ENCODE measurements at places on chromosomes 1 and 21.

- DNase-seq: no peak
These were observed 69.9 kb upstream of the LPGAT1 start for GRCh38 chr1:211900441-211900840.

DNA sequence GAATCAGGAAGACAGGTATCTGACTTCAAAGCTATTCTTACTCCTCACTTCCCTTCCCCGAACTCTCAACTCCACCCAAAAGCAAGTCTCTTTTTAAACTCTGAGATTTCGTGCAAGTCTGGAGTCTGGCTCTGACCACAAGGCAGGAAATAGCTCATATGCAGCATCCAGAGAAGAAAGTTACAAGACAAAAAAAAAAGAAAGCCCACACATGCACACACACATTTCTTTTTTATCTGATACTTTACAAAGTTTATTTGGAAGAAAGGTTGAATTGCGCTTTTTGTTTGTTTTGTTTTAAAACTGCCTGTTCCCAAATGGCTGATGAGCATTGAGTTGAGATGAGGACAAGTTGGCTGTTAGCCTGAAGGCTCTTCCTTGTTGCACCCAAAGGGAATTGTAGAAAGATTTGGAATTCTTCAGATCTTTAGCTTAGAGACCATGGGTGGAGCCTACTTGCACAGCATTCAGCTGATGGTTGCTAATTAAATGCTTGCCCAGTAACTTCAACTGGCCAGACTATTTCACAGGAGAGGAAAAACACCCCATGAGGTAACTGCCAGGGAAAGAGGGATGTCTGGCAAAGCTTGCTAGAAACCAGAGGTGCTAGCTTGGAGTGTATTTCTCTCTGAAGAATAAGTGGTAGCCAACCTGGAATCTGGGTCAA is 490.3 kb downstream of the TTLL7 start:
- no peak for DNase-seq

- no peak for DNase-seq
These were observed 9.0 kb downstream of the EPS8L3 start for GRCh38 chr1:109754738-109755137.

- no peak for DNase-seq
These were observed 15.3 kb upstream of the ZNF644 start for GRCh38 chr1:91036894-91037829.

GRCh38 chr1:40477678-40478053 is 576 bp downstream of the ZFP69 start:
- DNase-seq: no peak

DNA sequence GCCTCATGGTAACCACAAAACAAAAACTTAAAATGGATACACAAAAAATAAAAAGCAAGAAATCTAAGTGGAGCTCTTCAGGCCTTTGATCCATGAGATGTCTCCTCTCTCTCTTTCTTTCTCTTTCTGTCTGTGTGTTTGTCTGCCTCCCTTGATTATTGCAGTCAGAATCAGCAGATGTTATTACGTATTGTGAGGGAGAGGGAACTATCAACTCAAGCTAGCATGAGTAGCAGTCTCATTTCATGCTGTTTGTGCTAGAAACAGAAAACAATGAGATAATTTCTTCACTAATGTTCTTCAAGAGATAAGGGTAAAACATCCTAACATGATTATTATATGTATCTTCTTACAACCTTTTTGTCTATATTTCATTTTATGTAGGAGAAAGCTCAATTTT is 103.7 kb upstream of the PDC start:
- DNase-seq: no peak

DNA sequence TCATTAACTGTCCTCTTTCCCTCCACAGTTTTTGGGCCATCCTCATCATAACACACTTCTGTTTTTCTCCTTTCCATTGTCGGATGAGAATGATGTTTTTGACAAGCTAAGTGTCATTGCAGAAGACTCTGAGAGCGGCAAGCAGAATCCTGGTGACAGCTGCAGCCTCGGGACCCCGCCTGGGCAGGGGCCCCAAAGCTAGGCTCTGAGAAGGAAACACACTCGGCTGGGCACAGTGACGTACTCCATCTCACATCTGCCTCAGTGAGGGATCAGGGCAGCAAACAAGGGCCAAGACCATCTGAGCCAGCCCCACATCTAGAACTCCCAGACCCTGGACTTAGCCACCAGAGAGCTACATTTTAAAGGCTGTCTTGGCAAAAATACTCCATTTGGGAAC is 28.6 kb upstream of the IFNAR1 start:
- no peak for DNase-seq

DNA sequence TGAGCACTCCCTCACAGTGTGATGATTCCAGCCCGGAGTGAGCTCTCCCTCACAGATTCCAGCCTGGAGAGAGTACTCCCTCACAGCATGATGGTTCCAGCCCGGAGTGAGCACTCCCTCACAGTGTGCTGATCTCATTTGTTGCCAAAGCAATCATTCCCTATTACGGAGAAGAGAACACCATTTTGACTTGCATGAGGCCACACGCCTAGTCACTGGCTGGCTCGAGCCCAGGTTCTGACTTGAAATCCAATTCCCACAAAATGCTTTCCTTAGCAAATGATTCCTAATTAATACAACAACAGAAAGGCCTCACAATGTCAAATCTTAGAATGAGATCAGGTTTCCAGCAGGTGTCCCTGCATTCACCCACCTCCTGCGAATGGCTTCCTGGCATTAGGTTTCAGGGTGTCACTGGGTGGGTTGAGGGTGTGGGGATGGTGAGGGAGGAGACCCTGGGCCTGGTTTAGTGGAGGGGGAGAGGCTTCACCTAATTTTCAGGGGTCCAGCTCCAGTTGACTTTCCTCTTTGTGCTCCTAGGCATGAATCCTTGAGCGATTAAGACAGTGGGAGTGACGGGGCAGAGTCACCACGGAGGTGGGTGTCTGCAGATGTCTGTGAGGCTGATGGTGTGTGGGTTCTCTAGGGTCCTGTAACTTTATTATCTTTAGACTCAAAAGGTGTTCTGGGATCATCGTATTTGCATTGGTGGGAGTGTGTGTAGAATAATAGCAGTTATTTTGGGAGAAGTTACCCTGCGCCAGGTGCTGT is 158.5 kb downstream of the KCNJ6 start:
- DNase-seq: no peak

DNA sequence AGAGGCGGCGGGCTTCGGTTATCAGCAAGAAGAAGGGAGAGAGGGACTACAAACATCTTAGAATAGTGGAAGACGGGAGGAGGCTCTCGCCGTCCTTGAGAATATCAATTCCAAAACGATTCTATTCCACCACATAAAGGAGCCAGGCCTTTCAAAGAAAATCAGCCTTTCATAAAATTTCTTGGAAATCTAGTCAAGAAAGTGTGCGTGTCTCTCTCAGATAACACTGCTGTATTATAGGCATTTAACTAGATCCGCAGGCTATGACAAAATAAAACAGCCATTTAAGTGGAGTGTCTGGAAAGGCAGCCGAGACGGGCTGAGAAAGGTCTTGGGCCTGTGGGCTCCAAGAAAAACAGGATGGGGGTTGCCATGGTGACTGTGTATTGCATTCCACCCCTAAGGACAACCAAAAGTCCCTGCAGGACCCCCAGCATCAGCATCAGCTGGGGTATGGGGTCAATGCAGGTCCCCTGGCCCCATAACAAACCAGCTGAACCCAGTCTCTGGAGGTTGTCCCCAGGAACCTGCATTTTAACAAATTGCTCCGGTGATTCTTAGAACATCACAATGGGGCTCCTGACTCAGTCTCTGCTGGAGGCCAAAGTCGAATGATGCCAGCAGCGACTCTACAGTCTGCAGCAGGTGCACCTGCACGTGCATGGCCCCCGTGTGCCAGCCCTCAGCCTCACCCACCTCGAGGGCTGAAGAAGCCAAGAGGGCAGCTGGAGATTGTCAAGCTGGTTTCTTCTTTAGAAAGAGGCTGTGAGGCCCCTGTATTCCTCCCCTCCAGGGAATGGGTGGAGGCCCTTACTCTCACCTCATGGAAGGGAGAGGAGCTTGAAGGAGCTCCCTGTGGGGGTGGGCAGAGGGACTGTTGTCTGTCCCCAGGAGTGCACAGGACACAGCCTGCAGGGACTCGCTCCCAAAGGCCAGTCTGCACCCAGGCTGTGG is 287.4 kb downstream of the NPHP4 start:
- DNase-seq: no peak

GRCh38 chr1:7455796-7456721 is 315.0 kb upstream of the VAMP3 start:
- DNase-seq: no peak

GRCh38 chr1:228837817-228838716 is 102.8 kb downstream of the RHOU start:
- no peak for DNase-seq

DNA sequence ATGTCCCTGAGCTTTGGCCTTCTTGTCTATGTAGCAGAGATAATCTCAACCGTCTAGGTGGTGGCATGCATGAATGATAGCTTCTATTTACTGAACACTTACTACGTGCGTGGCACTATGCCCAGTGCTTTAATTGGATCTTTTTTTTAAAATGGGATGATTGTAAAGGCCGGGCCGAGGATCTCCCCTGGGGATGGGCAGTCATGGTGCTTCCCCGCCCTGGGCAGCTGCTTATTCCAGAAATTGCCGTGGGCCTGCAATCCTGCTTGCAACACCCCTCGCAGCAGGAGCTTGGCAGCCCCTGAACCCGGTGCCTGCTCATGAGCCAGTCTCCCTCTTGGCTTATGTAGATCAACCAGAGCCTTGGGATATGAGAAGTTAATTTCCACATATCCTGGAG is 360.7 kb downstream of the CAMTA1 start:
- DNase-seq: no peak

DNA sequence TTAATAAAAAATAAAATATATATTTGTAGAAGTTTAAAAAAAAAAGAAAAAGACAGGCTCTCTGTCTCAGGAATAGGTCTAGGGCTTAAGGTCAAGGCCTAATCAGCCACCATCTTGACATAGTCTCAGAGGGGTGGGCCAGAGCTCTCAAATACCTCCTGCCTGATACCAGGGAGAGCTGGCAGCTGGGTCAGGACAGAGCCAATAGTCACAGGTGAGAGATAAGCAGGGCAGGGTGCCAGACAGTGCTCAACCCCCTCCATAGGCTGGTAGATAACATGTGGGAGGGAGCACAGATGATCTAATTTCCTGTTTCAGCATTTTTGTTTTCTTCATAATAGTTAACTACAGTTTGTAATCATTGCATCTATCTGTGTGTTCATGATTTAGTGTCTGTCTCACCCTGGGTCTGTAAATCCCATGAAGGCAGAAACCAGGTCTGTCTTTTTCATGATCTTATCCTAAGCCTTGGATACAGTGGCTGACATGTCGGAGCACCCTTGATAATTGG is 152.0 kb upstream of the GRIK3 start:
- no peak for DNase-seq

GRCh38 chr1:24156542-24157260 is 13.8 kb upstream of the IL22RA1 start:
- no peak for DNase-seq

DNA sequence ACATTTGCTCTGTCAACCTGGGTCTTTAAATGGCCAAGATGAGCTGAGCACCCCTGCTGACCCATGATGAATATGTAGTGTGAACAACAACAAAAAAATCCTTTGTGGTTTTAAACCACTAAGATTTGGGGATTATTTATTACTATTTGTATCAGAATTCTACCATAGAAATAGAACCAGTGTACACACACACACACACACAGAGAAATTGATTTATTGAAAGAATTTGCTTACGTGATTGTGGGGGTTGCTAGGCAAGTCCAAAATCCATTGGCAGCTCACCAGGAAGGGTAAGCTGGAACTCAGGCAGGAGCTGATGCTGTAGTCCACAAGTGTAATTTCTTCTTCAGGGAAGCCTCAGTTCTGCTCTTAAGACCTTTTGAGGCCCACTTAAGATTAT is 82.5 kb upstream of the MAP1LC3C start:
- no peak for DNase-seq

DNA sequence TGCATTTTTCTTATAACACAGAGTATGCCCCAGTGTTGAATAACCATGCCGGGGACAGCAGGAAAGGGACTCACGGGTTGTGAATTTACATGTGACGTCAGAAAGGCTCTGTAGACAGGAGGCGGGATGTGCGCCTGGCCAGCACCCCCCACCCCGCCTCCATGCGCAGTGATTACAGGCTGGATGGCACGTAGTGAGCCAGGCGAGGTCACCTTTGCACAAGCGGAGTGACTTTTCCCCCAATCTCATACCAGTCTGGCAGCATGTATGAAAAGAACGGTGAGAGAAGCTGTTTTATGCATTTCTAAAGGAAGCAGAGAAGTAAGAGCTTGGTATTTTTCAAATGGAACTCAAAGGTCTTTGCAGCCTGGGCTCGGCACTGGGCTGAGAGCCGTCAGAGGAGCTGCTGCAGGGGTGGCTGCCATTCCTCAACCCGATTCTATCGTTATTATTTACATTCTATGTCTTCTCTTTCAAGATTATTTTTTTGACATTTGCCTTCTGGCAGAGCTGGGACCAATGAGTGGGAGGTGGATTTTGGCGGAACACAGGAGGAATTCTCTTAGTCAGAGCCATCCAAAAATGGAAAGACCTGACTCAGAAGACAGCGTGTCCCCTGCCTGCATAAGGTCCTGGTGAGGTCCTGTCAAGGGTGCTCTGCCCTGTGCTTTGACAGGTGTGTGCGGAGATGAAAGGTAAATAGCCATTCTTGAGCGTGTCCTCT is 115.6 kb upstream of the SLC45A1 start:
- no peak for DNase-seq

DNA sequence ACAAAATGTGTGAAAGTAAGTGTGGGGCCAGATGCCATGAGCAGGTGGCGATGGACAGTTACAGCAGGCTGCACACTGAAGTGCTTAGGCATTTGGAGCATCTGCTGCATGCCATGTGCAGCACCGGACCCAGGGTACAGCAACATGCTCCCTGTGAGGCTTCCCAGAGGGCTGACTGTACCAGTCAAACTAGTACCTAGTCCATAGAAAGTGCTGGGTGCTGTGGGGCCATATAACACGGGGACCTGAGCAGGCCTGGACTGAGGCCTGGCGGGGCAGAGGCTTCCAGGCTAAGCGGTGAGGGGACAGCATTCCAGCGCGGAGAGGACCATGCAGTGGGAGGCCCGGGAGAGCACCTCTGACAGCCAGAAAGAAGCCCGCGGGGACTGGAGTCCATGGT is 29.9 kb upstream of the PKP1 start:
- no peak for DNase-seq

DNA sequence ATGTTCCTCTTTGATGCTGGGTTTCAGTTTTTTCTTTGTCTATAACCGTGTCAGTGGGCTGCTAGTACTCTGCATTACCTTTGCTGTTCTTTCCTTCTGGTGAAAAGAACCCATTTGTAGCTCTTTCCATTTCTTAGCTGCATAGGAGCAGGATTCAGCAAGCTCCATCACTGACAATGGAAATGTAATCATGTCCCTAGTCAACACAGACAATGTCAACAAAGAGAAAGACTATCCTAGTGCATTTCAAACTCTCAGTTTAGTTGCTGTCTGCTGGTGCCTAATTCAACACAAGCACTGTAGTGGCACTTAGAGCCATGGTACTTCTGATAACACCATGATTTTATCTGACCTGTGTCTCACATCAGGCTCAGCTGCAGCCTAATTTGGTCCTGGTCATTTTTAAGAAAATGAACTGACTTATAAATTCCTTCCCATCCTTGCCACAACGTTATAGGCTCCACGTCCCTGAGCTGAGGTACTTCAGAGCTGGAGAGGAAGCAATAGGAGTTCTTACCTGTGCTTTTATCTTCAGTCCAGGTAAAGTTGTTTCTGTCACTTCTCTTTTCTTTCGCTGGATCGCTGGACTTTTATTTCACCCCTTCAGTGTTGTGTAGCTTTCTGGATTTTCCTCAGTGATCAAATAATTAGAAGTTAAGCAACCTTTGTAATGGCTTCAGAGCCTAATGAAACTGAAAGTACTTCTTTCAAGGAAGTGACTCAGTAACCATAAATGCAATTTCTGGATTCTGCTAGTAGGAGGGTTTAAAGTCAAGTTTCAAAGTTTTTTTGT is at the start of gene GBP3:
Gene GBP3 (minus strand): TSS at position 700 of the 793 bp plus-strand sequence. CDS start 2,145 bp downstream, outside the sequence.
- DNase-seq: no peak

GRCh38 chr1:40877698-40878097 is 15.5 kb upstream of the CITED4 start:
- DNase-seq: no peak

Data from activated CD8-positive, alpha-beta memory T cell treated with anti-CD3 and anti-CD28 coated beads, Interleukin-2, amount 50 U/mL, for 48 hours (primary cell).